GOT3 (cell line): ENCODE measurements at places on chromosomes 3 and 15.

- DNase-seq, result no peak
These were observed 34.5 kb upstream of the AP4E1 start for GRCh38 chr15:50873935-50874361.

DNA sequence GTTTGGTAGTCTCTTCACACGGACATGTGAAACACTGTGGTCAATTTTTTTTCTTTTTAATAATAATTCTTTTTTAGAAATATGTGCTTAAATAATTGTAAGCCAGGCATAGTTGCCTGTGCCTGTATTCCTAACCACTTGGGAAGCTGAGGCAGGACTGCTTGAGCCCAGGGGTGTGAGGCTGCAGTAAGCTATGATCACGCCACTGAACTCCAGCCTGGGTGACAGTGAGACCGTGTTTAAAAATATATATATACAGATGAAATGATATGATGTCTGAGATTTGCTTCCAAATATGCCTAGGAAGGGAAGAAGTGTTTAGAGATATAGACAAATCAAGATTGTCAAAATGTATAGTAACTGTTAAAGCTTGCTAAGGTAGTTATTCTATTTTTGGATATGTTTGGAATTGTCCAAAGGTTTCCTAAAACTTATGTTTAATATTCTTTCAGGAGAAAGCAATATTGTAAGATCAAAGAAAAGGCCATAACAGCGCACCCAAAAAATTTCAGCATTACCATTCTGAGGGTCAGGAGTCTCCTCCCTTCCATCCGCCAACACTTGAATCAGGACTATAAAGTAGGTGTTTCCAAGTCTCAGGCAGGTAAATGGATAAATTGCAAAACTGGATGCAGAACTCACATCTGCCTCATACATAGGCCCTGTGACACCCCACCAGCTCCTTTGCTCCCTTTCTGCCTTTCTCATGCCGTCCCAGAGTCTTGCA lies 532 bp upstream of the SELENOT start:
- no peak for DNase-seq

GRCh38 chr3:158531334-158531733 lies 39.7 kb upstream of the MLF1 start:
- DNase-seq, result no peak

DNA sequence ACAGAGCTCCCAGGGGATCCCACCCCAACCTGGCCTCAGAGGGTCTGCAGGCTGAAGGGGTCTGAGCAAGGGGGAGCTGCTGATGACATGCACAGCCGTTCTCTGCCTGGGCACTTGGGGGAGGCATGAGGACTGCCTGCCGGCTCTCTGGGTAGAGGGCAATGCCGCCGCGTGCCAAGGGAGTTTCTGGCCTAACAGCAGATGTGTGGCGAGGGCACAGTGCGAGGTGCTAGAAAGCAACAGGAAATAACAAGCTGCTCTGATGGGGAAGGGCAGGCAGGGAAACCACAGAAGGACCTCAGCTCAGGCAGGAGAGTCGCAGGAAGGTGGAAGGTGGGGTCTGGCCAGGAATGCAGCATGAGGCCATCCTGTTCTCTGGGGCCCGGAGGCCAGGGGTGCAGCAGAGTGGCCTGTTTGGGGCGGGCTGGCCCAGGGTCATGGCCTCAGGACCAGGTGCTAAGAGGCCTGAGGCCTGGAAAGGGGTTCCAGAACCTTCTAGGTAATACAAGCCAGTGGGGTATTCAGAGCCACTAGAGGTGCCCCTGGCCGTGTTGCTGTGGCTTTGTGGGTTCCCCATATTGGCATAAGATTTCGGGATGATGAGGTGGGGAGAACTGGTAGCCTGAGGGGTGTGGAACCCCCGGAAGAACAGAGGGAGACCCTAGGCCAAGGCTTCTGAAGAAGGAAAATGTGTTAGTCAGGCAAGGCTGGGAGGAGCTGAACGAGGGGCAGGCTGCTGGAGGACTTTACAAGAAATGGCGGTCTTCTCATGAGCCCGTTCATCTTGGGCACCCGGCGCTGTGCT lies 41.2 kb downstream of the RGMA start:
- no peak for DNase-seq

GRCh38 chr3:9022305-9023225 lies 59.3 kb upstream of the RAD18 start:
- no peak for DNase-seq

- DNase-seq, result no peak
These were observed 62.1 kb downstream of the SLC49A4 start for GRCh38 chr3:122857019-122857418.

GRCh38 chr3:53820084-53820483 lies 26.1 kb downstream of the CHDH start:
- DNase-seq, result no peak

DNA sequence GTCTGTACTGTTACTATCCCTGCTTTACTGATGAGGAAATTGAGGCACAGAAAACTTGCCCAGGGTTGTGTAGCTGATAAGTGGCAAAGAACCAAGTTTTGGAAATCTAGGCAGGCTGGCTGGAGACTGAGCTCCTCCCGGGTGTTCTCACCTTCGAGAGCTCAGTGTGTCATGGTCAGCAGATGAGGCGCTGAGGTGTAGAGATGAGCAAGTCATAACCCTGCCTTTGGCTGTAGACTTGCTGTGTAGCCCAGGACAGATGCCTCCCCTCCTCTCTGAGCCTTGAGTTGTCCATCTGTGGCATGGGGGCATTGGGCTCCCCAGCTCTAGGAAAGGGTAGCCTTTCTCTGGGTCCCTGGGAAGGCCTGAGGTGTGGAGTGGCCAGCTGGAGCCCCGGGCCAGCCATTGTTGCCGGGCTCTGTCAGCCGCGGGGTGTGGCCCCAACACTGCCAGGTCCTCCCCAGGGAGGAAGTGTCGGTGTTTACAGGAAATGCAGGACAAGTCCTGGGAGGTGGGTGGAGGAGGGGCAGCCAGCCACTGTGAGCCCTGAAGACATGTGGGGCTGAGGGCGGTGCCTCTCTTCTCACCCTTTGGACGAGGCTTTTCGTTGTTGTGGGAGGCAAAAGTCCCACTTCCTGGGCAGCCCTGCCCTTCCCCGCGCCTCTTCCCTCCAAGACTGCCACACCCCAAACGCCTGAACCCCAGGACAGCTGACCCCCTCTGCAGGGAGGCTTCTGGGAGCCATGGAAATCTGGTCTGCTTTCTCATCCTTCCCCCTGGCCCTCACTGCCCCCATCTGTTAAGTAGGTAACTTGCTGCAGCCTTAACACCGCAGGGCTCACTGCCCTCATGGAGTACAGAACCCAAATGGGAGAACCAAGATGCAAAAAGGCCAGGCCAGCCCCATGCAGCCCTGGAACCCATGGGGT lies 29.1 kb downstream of the FGD5 start:
- no peak for DNase-seq

- DNase-seq, result no peak
These were observed 14.2 kb downstream of the EIF4E3 start for GRCh38 chr3:71710906-71711494.

- no peak for DNase-seq
These were observed 116.4 kb downstream of the GREM1 start for GRCh38 chr15:32834156-32834555.

DNA sequence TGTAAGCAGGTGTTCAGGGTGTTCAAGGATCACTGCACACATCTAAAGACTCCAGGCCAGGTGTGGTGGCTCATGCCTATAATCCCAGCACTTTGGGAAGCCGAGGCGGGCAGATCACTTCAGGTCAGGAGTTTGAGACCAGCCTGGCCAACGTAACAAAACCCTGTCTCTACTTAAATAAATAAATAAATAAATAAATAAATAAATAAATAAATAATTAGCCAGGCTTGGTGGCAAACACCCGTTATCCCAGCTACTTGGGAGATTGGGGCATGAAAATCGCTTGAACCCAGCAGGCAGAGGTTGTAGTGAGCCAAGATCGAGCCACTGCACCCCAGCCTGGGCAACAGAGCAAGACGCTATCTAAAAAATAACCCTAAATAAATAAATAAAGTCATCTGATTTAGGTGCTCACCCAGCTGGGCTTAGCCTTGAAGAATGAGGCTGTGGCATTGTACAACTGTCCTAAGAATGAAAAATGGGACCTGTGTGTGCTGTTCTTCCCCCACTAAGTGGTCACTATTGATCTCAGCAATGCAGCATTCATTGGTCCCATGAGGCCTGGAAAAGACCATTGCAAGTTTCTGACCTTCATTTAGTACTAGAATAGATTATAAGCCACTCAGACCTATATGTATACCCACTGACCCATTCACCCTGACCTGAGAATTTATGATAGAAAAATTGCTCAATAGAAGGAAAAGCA lies 82.8 kb upstream of the ABHD17C start:
- no peak for DNase-seq

DNA sequence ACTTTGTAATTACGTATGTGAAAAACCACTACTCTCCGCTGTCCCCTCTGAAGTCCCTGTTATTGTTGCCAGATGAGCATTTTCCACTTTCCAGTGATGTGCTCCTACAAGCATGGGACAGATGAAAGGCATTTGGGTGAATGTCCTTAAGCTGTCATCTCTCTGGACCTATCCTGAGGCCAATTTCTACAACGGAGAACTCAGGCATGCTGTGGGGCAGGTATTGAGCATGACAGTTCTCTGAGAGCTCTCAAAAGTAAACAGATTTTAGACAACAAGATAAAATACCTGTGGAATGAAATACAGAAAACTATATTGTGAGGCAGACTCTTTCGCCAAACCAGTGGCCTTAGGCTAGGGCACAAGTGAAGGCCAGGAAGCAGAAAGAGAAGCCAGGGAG lies 656.5 kb upstream of the NR2F2 start:
- DNase-seq, result no peak

DNA sequence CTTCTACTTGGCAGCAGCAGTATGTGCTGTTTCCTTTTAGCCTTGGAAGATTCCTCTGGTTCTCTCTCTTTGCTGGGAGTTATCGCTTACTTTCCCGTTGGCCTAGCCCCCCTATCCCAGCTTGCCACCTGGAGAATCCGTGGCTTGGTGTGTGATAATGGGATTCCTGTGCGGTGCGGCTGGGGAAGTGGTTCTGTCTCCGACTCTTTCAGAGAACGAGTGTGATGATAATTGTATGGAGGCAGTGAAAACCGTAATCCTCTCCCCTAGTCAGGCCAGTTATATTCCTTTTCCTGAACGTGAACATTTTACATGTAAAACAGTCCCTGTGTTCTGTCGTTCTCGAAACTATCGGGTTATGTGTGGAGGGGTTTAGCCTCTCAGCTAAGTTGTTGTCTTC lies 300.1 kb upstream of the C2CD4B start:
- no peak for DNase-seq

DNA sequence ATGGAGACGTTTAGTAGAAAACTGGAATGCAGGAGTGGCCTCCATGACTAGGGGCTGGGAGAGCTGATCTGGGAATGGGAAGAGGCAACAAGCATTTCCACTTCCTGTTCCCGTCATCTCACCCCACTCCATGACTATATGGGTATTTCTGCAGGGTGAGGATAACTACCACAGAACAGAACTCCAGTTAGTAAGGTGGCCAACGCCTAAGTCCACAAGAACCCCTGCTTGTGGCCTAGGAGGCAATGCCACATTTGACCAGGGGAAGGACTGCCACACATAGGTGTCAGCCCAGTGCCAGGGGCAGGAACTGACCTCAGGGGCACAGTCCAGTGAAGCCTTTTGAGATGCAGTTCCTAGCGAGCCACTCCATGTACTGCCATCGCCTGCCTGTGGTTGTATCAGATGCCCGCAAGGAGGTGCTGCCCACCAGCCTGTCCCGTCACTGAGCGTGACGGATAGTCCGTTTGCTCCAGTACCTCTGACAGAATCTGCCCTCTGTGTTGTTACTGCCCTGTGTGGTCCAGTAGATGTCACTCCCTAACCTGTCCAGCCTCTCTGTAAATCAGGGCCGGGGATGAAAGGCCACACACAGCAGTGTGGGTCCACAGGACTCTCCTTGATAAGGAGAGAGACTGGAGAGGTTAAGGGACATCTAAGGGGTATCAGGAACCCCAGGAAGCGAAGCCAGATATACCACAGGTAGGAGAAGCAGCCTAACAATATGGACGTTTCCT lies 3.5 kb upstream of the MTFMT start:
- DNase-seq, result no peak

GRCh38 chr15:58361273-58361759 lies 70.5 kb upstream of the LIPC start:
- DNase-seq, result no peak

GRCh38 chr3:15452961-15453360 lies 25.6 kb downstream of the EAF1 start:
- no peak for DNase-seq

DNA sequence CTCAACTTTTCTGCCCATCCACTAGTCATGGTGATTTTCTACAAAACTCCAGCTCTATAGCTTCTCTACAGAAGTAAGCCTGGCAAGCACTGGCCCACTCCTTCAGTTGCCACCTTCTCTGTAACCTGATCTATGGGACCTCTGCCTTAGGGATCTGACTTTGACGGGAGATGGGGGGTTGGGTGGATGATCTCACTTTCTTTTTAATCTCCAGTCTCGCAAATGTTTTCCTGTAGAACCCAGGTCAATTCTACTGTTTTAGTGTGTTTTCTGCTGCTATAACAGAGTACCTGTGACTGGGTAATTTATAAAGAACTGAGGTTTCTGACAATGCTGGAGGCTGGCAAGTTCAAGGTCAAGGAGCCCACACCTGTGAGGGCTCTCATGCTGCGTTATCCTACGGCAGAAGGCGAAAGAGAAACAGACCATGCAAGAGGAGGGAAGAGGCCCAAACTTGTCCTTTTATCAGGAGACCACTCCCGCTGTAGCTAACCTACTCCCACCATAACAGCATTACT lies 189.9 kb upstream of the THRB start:
- no peak for DNase-seq

DNA sequence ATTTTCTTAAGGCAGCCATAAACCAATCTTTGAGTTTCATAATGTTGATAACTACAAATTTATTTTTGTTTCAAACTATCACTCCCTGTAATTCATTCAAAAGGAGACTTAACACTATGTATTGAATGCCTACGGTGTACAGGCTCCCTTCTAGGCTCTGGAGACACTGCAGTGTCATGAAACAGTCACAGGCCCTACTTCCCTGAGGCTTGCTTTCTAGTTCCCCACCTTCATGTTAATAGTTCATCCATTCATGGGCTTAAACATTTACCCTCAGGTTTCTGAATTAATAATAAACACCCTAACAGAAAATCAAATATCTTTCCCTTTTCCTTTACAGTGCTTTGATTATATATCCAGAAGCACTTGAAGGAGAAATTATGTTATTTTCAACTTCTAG lies 168.7 kb downstream of the CHL1 start:
- no peak for DNase-seq

DNA sequence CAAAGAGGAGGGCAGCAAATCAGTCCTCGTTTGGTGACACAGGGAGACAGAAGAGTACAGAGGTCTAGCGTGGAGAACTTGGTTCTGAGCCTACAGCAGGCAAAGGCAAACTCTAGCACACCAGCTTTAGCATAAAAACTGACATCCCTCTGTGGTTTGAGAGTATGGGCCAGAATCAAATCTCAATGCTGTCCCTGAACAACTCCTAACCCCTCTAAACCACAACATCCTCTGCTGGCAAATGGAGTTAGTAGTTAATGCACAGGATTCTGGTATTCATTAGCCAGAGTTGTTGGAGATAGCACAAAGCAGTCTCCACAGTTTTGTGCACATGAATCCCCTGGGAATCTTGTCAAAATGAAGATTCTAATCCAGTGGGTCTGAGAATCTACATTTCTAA lies 315.8 kb downstream of the NTRK3 start:
- DNase-seq, result no peak
